Activated naive CD8-positive, alpha-beta T cell treated with anti-CD3 and anti-CD28 coated beads, Interleukin-2, amount 50 U/mL, for 16 hours (primary cell): ENCODE measurements at places on chromosomes 5 and 9.

- no peak for DNase-seq
These were observed 13.5 kb downstream of the EFCAB9 start for GRCh38 chr5:172207511-172207910.

- DNase-seq: no peak
These were observed 278.3 kb upstream of the RFX3 start for GRCh38 chr9:3804103-3804502.

DNA sequence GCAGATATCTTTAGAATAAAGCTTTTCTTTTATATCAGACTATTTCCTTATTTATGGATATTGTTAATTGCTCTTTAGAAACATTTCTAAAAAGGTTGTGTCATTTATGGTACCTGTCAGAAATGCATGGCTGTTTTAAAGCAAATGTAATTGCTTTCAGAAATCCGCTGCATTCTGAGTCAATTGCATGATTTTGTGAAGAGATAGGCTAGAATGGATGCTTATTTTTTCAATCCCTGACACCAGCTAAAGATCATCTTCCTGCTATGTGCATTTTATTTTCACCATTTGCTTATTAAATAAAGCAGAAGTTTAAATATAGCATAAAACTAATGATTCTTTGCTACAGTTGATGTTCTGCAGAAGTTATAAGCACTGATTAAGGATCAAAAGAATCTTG lies 170.2 kb upstream of the C9orf72 start:
- no peak for DNase-seq

GRCh38 chr5:125209650-125210049 lies 463.2 kb upstream of the ZNF608 start:
- DNase-seq: no peak

GRCh38 chr5:16192311-16192710 lies 12.7 kb upstream of the MARCHF11 start:
- no peak for DNase-seq
